Stimulated activated CD4-positive, alpha-beta T cell treated with anti-CD3 and anti-CD28 coated beads, TNF-alpha, amount 100 ng/mL, for 1 hour (primary cell): ENCODE measurements at places on chromosomes 3 and 15.

- DNase-seq: no peak
Observed at GRCh38 chr3:72487946-72488737, 360.1 kb downstream of the SHQ1 start.

GRCh38 chr3:172352786-172353185, 95.5 kb downstream of the GHSR start:
- DNase-seq: no peak

GRCh38 chr15:41169781-41170180, 53.7 kb upstream of the INO80 start:
- no peak for DNase-seq

- DNase-seq: no peak
Observed at GRCh38 chr3:50534681-50535330, 31.4 kb upstream of the CACNA2D2 start.

DNA sequence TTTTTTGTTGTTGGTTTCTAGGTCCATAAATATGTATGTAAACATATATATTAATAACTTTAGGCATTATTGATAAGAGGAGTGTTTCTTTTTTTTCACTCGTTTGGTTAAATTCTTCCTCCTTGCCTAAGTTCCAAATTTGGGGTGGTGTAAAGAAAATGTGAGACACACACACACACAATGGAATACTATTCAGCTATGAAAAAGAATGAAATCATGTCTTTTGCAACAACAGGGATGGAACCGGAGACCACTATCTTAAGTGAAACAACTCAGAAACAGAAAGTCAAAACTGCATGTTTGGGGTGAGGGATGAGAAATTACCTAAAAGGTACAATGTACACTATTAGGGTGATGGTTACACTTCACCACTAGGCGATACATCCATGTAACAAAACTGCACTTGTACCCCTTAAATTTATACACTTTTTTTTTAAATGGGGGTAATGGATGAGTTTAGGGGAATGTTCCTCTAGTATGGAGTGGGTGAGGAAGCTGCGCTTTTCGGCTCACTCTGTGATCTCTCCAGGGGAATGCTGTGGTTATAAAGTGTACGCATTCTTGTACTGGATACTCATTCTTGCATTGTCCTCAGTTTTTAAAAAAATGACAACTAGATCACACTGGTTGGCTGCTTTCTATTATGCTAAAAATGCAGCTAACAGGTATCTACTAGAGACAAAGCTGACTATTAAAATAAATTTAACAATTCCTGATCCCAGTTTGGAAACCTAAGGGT, 50.8 kb upstream of the PPARG start:
- no peak for DNase-seq

- no peak for DNase-seq
Observed at GRCh38 chr3:101381809-101382208, 61.4 kb upstream of the IMPG2 start.

DNA sequence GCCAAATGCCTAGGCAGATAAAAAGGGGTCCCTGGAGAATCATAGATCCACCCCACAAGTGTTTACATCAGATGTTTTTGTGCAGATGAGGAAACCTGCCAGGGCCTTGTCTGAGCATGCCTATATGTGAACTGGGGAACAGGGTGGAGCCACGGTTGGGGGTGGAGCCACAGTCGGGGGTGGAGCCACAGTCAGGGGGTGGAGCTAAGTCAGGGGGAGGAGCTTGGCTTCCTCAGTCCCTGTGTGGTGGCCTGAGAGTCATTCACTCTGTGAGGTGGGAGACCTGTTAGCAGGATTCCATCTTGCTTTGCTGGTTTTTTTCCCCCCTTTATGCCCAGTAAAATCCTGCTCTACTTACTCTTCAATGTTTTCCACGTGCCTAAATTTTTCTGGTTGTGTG, 57.8 kb upstream of the TGFBR2 start:
- peak; percentile 6 for DNase-seq

DNA sequence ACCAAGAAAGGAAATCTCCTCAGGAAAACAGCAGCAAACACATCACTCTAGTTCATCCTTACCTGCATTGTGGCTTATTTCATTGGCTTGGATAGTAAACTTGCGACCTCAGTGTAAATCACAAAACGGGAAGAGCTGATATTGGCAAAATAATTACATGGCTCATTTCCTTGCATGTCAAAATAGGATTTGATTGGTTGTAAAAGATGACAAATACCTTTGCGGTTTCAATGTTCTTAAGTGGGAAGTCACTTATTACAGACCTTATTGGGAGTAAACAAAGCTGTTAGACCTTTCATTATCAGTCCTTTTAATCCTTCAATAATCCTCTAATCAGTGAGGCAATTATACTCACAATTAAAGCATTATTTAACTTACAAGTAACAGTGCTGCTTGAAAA, 590.6 kb downstream of the MAGI1 start:
- DNase-seq: no peak

- DNase-seq: no peak
Observed at GRCh38 chr15:70493376-70493775, 270.0 kb downstream of the UACA start.

DNA sequence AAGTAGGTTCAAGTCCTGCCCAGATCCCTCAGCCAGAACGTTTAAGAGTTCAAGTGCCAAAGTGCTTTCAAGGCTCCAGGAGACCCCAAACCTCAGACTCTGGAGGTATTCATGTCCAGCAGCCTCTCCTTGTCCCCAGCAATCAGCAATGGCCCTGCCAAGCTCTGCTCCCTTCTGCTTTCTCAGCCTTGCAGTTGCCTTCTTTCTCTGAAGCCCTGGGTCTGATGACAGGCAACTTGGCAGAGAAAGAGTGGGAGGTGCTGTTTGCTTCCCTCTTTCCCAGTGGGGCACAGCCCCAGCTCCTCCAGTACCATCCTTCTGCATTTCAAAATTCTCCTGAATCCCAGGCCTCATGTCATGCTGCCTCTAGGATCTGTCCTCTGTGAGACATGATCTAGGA, 40.2 kb downstream of the ATP2B2 start:
- DNase-seq: no peak

- DNase-seq: no peak
Observed at GRCh38 chr15:70512772-70513362, 250.5 kb downstream of the UACA start.

DNA sequence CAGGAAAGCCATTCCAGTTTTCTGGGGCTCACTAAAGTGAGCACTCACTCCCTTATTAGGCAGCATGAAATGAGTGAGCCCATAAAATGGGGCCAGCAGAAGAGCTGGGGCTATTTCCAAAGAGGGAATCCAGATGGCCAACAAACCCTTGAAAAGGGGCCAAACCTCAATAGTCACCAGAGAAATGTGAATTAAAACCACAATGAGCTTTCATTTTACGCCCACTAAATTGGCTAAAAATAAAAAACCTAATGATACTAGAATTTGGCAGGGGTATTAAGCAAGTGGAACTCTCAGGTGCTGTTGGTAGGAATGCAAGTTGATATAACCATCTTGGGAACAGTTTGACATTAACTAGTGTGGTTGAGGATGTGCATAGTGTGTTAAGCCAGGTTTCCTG, 42.1 kb upstream of the RAF1 start:
- DNase-seq: no peak

GRCh38 chr3:9448643-9449042, 51.2 kb downstream of the SETD5 start:
- no peak for DNase-seq

DNA sequence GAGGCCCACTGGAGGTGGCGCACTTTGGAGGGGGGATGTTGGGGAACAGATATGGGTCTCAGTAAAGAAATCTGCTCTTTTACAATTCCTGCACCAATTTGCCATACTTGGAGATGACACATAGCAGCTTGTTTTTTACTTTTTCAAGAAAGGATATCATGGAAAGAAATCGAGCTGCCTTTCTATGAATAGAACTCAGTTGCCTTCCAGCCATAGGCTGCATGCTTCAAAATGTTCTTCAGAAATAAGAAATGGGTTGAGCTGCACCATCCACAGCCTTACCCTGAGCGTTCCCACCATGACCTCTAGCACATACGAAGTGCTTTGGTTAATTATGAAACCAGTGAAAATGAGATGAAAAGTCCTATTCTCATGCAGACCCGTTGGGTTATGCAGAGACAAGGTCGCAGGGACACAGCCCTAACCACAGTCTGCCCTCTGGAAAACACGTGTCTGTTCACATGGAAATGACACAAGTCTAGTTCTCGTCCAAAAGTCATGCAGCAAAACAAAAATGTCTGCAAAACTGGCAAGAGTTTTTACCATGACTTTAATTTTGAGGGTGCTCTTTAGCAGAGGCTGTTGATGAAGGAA, 36.3 kb downstream of the NGRN start:
- no peak for DNase-seq

DNA sequence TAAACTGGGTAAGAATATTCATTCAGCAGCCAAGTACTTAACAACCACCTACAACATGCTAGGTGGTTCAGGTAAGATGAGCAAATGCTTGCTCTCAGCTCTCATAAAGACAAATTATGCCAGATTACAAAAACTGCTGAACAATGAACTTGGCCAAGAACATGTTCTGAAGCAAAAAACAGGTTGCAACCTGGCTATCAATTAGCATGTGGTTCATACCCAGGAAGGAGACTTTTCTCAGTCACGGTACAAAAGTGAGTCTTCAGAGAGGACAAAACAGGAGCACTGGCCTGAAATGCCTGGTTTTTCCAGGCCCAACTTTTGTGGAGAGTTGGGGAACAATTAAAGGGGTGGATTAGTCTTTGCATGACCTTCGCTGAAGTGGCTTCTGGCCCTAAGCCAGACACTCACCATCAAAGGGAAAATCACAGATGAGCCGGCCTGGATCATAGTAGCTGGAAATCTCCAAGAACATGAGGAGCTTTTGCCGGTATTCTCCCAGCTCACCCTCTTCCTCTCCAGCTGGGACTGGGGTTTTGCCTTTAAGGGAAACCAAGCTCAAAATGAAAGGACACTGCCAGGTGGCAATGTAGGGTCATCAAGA, 7.6 kb upstream of the PLA2G4F start:
- DNase-seq: no peak

DNA sequence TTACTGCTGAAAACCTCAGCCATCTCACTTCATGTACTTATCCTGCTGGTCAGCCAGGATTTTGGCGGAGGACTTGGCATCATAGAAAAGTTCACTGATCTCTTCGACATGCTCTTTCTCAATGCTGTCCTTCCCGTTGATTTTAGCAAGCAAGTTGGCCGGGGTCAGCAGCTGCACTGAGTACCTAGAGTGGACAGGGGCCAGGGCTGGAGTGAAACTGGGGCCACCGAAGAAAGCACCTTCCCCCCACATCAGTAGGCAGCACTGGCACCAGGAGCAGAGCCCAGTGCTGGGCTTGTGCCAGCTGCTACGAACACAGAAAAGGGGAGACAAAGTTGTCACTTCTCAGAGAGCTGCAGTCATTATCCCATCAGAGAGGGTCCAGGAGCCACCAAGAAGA, 29.0 kb downstream of the SEC61A1 start:
- DNase-seq: no peak

- no peak for DNase-seq
Observed at GRCh38 chr3:193826159-193826795, 233.3 kb downstream of the OPA1 start.

GRCh38 chr3:186930641-186931531, 560 bp downstream of the ST6GAL1 start:
- DNase-seq: no peak

DNA sequence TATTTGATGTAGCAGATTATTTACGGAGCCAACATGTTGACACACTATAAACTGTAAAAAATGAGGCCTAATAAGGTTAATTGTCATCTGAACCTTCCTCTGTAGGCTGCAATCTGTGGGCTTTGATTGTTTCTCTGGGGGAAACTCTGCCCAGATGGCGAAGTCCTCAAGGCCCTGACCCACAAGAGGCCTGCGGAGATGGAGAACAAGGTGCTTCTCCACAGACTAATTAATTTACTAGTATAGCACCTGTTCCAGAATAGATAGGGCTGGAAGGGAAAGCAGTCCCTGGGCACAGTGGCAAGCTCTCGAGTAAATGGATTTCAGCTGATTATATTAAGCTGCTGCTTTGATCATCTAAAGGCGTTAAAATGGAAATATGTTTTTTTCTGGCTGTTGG, 338.8 kb upstream of the DNAJC19 start:
- no peak for DNase-seq

GRCh38 chr3:73046195-73046594, 15.3 kb upstream of the EBLN2 start:
- no peak for DNase-seq

DNA sequence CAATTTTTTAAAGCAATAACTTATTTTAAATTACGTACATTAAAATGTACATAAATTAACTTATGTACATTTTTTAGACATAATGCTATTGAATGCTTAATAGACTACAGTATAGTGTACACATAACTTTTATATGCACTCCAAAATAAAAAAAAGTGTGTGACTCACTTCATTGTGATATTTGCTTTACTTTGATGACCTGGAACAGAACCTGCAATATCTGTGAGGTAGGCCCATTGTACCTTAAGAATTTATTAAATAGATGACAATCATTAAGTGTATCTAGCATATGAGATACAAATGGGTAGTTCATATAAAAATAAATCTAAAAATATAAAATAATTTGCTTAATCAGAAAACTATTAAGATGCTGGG, 276.7 kb downstream of the NFKBIZ start:
- no peak for DNase-seq

DNA sequence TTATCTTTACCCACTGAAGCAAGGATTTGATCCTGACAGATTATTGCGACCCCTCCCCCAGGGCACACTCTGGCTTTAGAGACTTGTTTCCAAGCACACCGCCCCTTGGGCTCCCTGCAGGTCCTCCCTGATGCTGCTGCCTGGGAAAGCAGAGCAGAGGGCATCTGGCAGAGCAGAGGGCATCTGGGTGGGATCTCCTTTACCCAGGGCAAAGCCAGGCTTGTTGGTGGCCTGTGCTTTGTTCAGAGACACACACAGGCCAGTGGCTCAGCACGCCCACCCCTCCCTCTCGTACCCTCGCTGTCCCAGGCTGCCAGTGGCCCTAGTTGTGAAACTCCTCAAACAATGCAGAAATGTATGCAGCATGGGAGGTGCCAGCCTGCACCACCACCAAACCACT, 4.8 kb downstream of the KLF13 start:
- DNase-seq: no peak

DNA sequence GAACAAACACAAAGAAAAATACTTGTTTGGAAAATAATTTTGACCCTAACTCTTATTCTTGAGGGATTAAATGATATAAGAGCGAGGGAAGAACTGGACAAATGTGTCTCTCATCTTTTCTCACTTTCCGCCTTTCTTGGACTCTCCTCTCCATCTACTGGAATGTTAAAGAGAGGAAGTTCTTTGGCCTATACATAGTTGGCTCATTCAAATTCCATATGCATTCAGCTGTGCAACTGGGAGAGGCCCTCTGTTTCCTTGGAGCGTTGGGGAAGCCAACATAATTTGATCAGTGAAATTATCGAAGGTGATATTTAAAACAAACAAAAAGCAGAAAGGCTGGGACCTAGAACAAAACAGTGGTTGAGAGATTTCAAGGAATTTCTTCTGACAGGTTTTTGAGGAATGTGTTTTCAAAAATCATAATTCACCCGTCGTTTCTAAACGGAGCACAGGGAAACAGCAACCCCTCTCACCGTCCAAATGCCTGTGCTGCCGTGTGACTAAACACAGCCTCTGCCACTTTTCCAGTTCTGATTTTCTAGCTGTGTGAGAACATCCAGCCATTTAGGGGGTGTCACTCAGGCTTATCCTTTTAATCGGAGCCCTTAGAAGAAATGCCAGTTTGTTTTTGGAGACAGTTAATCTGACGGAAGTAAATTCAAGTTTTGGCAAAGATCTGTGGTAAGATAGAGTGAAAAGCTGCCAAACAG, 489.9 kb downstream of the SOX2 start:
- no peak for DNase-seq
